Small intestine (tissue), 16 donors: ENCODE measurements at places on chromosomes 12 and 14. TPM values are rescaled to one million over a fixed set of nuclear protein-coding genes. Genes with fewer than 3 reads are reported as not detected.
A peak's percentile ranks its signal among the peaks of the same experiment; 100 is the strongest.

Gene SIX4
- polyA plus RNA-seq: 0.12 TPM

Gene SSPN
- polyA plus RNA-seq: 0.81 TPM

- no peak overlapping the region for H3K27ac ChIP-seq
- H3K4me3 ChIP-seq: no peak overlapping the region
- H3K27me3 ChIP-seq: no peaks in the 10 kb centered on the region
- DNase-seq: no peak
Measured at GRCh38 chr12:66852765-66853164, 173.9 kb upstream of the GRIP1 start.

DNA sequence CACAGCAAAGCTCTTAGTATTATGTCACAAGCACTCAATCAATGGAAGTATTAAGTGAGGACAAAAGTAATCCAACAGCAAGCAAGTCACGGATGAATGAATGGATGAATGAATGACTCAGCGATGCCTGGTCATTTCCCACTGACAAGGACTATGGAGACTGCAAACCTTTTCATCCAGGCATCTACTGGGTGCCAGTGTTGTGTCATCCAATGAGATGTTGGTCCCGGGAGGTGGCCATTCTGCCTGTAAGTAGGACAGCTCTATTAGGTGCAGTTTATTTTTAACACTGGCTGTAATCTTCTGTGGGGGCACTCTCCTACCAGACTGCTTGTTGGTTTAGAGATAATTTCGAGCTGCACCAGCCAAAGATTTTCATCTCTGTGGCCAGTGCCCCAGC, 39.4 kb downstream of the STAB2 start:
- no peaks in the 10 kb centered on the region for H3K36me3 ChIP-seq
- H3K27ac ChIP-seq: no peak overlapping the region
- peak; percentile 77 for DNase-seq
- H3K4me3 ChIP-seq: no peak overlapping the region
- no peaks in the 10 kb centered on the region for H3K4me1 ChIP-seq

DNA sequence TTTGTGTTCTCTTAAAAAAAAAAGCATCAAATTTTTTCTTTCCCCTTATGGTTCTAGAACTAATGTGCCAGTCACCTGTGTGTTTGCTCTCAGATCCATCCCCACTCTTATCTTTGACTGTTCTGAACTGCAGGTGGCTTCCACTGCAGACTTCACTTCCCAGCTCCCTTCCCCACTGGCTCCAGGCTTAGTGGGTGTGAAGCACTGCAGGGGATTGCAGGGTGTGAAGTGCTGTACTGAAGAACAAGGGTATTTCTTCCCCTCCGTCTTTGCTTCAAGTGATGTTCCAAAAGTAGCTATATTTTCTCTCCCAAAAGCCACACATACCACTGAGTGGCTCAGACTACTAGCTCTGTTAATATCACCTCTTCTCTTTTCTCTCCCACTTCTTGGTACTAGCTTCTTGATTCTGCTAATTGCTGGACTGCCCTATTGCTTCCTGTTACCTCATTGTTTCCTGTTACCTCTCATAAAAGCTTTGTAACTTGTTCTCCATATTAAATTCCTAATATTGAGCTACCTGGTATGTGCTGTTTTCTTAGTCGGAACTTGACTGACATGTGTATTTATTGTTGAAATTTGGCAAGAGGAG, 115.4 kb upstream of the PRICKLE1 start:
- H3K4me3 ChIP-seq: no peak overlapping the region
- H3K27me3 ChIP-seq: no peaks in the 10 kb centered on the region
- no peak overlapping the region for H3K27ac ChIP-seq
- no peaks in the 10 kb centered on the region for H3K4me1 ChIP-seq
- no peaks in the 10 kb centered on the region for H3K36me3 ChIP-seq
- no peak for DNase-seq

- H3K27me3 ChIP-seq: no peaks in the 10 kb centered on the region
- no peaks in the 10 kb centered on the region for H3K4me1 ChIP-seq
- no peak overlapping the region for H3K27ac ChIP-seq
- H3K4me3 ChIP-seq: no peak overlapping the region
- no peak for DNase-seq
- no peaks in the 10 kb centered on the region for H3K36me3 ChIP-seq
Measured at GRCh38 chr14:78254911-78255461, 84.8 kb downstream of the NRXN3 start.

GRCh38 chr12:132638541-132639408, 20.2 kb downstream of the P2RX2 start:
- H3K4me1 ChIP-seq: no peaks in the 10 kb centered on the region
- H3K4me3 ChIP-seq: no peak overlapping the region
- no peaks in the 10 kb centered on the region for H3K27me3 ChIP-seq
- H3K36me3 ChIP-seq: peaks cover 14% of the 10 kb centered on the region
- H3K27ac ChIP-seq: no peak overlapping the region

GRCh38 chr12:54933376-54933775, 51.2 kb downstream of the TESPA1 start:
- no peaks in the 10 kb centered on the region for H3K4me1 ChIP-seq
- no peak for DNase-seq
- no peak overlapping the region for H3K4me3 ChIP-seq
- no peaks in the 10 kb centered on the region for H3K27me3 ChIP-seq

DNA sequence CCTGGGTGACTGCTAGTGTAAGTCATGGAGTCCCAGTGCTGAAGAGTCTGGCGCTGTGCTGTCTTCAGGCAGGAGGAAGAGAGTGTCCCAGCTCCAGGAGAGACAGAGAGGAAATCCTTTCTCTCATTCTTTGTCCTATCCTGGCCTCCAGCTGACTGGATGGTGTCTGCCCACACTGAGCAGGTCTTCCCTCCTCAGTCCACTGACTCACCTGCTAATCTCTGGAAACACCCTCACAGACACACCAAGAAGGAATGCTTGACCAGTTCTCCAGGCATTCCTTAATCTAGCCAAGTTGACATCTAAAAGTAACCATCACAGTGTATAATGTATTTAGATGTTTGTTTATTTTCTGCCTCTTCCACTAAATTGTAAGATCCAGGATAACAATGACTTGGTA, 53.9 kb downstream of the EMP1 start:
- peaks cover 2% of the 10 kb centered on the region for H3K4me1 ChIP-seq
- H3K4me3 ChIP-seq: no peak overlapping the region
- H3K27me3 ChIP-seq: no peaks in the 10 kb centered on the region

DNA sequence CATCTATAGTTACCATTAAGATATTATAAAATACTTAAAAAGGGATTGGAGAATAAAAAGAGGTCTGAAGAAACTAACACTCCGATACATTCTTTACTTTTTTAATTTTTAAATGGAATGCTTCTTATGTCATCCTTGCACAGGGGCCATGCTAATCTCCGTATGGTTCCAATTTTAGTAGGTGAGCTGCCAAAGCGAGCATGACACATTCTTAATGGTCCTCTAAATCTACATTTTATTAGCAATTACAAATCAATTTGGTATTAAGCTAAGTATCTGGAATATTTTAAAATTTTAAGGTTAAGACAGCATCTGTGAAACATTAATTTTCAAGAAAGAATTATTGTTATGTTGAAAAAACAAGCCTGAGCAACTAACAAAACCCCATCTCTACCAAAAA, 6.2 kb upstream of the ARID4A start:
- no peak for DNase-seq
- no peak overlapping the region for H3K4me3 ChIP-seq
- peaks cover 13% of the 10 kb centered on the region for H3K36me3 ChIP-seq
